ENCODE measurements at places on chromosomes 2 and 18.

- no peak for DNase-seq
Observed at GRCh38 chr2:219180961-219181360, 2.9 kb downstream of the RETREG2 start.

- DNase-seq, result no peak
Observed at GRCh38 chr2:1591461-1591770, 152.9 kb downstream of the PXDN start.

DNA sequence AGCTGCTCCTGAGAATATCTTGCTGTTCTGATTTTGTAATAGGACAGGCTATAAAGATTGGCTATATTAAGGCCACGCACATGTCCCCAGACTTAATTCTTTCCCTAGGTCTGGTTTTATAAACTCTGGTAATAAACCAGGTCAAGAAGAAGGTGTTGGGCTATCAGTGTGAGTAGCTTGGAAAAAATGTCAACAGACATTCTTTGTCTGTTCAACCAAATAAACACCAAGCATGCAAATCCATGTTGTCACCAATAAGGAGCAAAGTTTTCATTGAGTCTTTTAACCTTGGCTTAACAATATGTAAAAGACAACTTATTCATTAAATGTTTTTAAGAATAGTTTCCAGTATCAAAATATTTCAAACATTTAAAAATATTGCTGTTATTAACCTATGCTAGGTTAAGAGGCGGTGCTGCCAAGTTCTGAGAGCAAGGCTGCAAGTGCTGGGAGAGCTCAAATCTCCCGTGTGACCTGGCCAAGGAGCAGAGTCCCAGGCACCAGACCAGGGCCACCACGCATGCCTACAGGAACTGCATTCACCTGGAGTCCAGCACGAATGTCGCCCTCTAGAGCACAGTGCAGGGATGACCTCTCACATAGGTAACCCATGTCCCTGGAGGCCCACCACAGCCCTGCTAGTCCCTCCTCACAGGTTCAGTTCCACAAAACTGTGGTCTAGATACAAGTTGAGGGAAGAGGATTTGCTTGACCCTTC is 120.5 kb upstream of the POU3F3 start:
- DNase-seq, result no peak

DNA sequence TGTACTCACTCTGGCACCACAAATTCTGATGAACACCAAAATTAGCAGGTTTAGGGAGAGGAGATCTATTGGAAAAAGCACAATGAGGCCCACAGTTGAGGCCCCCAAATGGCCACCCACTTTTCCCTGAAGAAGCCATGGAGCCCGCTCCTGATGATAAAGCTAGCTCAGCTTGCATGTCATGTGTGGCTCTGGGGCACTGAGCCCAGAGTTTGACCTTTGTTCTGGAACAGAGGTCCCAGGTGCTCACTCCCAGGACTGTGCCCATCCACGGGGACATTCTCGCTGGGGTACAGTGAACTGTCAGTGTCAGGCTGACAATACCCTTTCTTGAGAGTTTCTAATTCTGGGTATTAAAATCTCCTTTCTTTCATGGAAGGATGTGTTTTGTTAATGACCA is 36.2 kb downstream of the XDH start:
- no peak for DNase-seq

DNA sequence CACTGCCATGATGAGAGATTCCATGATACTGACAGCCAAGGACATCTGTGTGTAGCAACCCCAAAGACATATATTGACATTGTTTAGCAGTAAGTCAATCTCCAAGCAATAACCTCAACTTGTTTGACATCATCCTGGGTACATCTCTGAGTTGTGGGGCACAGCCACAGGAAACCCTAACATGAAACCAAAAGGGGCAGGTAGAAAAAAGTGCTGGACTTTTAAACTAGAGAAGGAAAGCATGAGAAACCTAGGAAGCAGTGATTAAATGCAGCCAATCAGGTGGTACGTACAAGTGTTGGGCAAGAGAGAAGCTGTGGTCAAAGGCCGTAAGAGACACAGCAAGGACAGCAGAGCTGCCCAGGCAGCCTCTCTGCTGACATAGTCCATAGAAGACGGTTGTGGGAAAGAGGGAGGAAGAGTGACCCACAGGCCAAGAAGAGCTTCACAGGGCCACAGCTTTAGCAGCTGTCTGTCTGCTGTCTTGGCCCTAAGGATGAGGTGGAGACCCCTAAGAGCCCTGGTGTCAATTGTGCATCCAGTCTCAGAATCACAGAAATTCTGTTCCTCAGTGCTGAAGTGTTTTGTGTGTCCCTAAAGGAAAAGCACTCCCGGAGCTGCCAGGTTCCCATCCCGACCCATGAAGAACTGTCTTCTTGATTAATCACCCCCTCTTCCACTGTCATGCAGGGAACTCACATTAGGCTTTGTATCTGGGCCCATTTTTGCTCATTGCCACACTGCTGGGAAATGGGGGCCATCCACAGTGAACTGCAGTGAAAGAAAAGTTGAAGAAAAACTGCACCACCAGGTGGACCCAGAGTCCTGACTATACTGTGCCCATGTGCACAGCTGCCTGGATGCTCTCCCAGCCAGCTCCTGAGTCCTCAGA is 25.4 kb upstream of the CHN1 start:
- DNase-seq, result no peak

GRCh38 chr2:207408086-207408794 is 121.5 kb upstream of the CREB1 start:
- DNase-seq, result no peak

GRCh38 chr2:97714084-97714949 is 941 bp downstream of the ZAP70 start:
- no peak for DNase-seq

DNA sequence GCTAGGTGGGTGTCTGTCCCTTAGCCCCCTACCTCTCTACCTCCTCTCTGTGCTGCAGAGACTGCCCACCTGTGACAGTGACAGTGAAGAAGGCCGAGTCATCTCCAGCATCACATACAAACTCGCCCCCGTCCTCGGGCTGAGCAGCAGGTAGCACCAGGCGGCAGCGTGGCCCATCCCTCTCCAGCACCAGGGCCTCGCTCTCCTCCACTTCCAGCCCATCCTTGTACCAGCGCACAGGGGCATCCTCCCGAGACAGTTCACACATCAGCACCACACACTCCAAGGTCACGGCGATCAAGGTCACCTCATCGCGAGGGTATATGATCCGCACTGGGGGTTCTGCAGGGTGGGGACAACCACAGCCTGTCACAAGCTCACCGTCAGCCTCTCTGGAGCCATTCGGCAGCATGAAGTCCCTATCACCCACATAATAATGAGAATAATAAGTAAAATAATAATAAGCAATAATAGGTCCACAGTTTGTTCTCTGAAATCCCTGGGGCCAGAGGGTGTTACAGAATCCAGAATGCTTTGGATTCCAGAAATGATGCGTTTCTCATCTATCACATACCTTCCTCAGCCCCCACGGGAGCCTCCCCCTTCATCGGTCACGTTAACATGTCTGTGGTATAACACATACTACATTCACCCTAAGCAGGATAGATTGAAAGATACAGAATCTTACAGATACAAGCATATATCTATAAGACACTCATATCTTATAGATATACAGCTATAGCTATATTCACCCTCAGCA is 12.0 kb downstream of the OBSL1 start:
- no peak for DNase-seq

- no peak for DNase-seq
Observed at GRCh38 chr2:169065864-169066517, 3.4 kb upstream of the DHRS9 start.

DNA sequence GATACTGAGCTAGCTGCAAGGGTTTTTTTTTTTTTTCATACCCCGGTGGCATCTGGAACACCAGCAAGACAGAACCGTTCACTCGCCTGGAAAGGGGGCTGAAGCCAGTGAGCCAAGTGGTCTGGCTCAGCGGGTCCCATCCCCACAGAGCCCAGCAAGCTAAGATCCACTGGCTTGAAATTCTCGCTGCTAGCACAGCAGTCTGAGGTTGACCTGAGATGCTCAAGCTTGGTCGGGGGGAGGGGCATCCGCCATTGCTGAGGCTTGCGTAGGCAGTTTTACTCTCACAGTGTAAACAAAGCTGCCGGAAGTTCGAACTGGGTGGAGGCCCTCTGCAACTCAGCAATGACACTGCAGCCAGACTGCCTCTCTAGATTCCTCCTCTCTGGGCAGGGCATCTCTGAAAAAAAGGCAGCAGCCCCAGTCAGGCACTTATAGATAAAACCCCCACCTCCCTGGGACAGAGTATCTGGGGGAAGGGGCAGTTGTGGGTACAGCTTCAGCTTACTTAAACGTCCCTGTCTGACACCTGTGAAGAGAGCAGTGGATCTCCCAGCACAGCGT is 5.1 kb upstream of the MIB1 start:
- DNase-seq, result peak; percentile 17

DNA sequence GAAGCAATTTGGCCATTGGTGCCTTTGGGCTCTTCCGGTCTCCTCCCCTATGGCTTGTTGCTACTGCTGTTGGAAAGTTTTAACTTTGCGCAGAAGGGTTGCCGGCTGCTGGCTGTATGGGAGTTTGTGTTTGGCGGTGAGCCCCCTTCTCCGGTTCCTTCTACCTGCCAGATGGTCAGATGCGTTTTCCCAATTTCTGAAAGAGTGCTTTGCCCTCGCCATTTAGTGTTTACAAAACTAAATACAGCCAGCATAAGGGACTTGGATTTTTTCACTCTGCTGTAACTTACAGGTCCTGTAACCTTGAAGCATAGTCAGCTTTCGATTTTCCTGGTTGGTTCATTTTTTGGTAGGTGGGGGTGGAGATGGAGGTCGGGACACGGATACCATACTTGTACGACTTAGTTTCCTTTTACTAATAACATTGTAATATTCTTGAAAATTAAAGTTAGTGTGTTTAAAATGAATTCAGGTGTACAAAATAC is 604 bp downstream of the COQ10B start:
- DNase-seq, result no peak

DNA sequence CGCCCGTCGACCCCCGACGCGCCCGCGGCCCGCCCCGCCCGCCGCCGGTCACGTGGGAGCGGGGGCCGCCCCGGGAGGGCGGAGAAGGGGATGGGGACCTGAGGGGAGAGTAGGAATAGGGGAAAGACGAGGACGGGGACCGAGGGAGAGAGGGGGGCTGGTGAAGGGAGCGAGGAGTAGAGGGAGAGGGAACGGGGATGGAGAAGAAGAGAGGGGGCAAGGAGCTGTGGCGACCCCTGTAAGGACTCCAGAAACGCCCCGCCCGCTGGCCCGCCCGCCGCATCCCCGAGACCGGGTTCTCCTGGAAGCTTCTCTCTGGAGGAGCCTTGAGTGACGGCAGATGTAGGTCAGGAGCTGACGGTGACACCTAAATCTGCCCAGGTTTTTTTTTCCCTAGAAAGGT is 615 bp downstream of the ADNP2 start:
- no peak for DNase-seq

DNA sequence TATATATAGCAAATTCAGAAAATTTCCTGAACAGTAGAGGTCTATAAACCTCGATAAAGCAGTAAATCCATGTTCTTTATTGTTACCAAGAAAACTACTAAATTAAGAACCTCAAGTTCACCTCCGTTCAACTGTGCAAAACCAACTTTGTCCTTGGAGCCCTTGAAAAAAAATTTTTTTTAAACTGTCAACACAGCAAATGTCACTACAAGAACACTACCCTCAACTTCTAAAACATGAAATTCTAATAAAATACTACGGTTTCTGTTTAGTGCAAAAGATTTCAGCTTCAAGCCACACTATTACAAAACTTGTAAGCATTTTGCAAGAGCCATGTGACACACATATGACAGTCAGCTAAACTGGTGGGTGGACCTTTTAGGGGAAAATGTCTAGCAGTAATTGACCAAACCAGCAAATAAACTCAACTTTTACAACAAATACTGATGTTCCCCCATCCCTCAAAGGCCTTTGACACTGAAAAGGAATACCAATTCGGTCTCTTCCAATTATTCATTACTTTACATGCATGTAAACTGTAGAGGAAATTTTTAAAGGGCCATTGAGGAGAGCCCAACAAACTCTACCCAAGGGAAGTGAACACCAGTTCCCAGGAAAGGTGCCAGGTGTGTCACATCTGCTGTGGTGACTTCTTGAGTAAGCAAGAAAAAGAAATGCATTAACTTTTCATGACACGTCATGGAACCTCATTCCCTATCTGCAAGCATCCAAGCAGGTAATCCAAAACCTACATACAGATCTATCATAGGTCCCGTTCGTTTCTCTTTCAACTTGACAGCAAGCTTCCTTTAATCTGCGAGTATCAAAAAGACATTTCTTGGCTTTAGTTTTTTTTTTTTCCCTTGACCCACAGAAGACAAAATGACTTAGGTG is 1.4 kb downstream of the RAB1A start:
- DNase-seq, result no peak

Measured in stimulated activated CD4-positive, alpha-beta T cell treated with anti-CD3 and anti-CD28 coated beads, Interleukin-1b, Interleukin-23, amount 100 ng/mL, for 4 hours (primary cell).